ENCODE measurements at places on chromosomes 2 and 18. TPM values are rescaled to one million over a fixed set of nuclear protein-coding genes. Genes with fewer than 3 reads are reported as not detected.

DNA sequence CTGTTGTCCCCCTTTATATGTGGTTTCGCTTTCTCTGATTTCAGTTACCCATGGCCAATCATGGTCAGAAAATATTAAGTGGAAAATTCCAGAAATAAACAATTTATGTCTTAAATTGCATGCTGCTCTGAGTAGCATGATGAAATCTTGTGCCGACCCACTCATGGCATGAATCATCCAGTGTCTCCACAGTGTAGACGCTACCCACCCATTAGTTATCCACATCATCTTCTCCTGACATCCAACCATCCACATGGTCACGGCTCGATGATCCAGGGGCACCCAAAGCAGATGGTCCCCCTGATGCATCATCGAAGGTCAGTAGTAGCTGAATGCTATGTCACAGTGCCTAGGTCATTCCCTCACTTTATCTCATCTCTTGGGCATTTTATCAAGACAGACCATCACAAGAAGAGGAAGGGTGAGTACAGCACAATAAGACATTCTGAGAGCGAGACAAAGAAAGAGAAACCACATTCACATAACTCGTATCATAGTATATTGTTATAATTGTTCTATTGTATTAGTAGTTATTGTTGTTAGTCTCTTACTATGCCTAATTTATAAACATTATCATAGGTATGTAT is 44.1 kb upstream of the ACKR3 start:
- H3K4me3 ChIP-seq: no peak overlapping the region
- H3K4me1 ChIP-seq: no peaks in the 10 kb centered on the region
- DNase-seq: no peak
- H3K27ac ChIP-seq: no peak overlapping the region
- H3K36me3 ChIP-seq: no peaks in the 10 kb centered on the region

- no peaks in the 10 kb centered on the region for H3K27me3 ChIP-seq
- H3K4me3 ChIP-seq: no peak overlapping the region
- DNase-seq: no peak
- H3K36me3 ChIP-seq: no peaks in the 10 kb centered on the region
- no peak overlapping the region for H3K27ac ChIP-seq
Observed at GRCh38 chr2:80496775-80497174, 192.2 kb upstream of the LRRTM1 start.

ANKRD53 gene
- total RNA-seq: 0.14 TPM

ZNF516 gene
- total RNA-seq: 9.9 TPM
